ENCODE measurements at places on chromosomes 12 and 14.

DNA sequence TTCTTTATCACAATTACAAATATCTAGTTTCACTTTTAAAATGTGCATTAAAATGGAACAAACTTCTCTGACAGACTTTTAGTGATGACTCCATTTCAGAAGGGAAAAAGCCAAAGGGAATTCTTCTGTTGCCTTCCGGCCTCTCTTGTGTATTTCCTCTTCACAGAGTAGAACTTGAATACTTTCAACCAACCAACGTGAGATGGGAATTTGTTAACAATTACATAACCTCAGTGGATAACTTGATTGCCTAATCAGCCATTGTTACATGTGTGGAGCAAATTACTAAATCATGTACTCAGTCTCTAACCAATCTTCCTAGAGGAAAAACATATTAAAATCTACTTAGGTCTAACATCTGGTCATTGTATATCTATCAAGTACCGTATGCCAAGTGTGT, 291.1 kb downstream of the SYT1 start:
- no peak for DNase-seq

DNA sequence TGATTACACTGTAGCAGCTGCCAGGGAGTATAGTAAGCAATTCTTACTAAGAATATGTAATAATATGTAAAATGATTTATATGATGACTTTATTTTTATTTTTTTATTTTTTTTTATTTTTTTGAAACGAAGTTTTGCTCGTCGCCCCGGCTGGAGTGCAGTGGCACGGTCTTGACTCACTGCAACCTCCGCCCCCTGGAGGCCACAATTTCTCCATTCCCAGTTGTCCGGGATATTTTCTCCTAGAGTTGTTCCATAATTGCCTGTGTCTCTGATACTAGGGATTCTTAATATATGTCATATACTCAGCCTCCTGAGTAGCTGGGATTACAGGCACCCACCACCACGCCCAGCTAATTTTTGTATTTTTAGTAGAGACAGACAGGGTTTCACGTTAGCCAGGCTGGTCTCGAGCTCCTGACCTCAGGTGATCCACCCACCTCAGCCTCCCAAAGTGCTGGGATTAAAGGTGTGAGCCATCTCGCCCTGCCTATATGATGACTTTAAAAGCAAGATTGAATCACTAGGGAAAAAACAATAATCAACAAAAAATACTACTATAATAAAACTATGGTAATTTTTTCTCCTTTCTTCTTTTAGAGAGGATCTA, 12.2 kb upstream of the ITPR2 start:
- DNase-seq = peak; percentile 6

DNA sequence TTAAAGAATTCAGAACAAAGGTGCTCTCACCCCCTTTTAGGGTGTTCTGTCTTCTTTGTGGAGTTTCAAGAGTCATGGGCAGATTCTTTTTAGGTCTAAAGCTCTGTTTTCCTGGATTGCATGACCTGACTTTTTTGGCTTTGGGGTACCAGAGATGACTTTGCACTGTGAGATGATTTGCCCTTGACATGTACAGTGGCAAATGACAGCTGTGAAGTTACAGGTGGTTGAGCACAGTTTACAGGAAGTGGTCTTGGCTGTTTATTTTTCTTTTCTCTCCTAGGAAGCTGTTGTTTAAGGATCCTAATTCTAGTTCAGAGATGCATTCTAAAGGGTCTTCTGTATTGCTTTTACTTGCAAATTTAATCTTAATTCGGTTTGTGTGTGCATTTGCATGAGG, 83.8 kb upstream of the METAP2 start:
- DNase-seq = no peak

- no peak for DNase-seq
Measured at GRCh38 chr12:28415755-28416154, 225.5 kb downstream of the CCDC91 start.

- no peak for DNase-seq
Measured at GRCh38 chr14:104137297-104138097, 890 bp upstream of the KIF26A start.

DNA sequence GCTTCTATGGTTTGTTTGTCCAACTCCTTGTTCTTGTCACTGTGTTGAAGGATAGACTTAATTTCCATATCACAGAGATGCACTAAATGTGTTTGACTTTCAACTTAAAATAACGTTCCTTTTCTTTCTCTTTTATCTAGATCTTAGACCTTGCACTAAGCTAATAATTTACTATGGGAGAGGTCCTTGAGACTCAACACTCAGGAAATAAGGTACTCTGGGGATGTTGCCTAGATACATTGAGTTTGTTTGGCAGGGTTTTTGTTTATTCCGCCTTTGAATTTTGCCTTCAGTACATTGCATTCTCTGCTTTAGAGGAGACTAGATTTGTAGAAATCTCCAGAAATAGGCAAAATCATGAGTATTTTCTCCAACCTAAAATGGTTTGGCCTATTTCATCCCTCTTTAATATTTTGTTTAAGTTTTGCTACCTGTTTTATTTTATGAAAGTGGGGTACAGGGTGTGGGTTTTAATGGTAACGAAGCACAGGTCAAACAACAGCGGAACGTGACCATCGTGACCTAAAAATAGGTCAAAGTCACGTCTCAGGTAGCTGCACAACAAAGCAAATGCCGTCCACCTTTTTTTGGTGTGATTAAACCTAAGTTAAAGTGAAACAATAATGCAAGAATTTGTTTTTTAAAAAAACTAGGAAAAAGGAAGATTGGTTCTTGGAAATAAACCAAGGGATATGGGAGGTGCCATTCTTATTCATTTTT, 115.3 kb upstream of the CPSF6 start:
- DNase-seq = no peak

GRCh38 chr12:6952863-6953441, 1.8 kb downstream of the PTPN6 start:
- DNase-seq = no peak

- no peak for DNase-seq
Measured at GRCh38 chr14:53491884-53492277, 338.8 kb upstream of the DDHD1 start.

GRCh38 chr14:65159281-65160062, 57.2 kb upstream of the MAX start:
- no peak for DNase-seq

- DNase-seq = no peak
Measured at GRCh38 chr14:34365309-34365915, 96.6 kb downstream of the SPTSSA start.

GRCh38 chr12:120199025-120199424, 1.9 kb downstream of the RPLP0 start:
- no peak for DNase-seq

- DNase-seq = no peak
Measured at GRCh38 chr14:104110491-104111209, 25.1 kb downstream of the ASPG start.

DNA sequence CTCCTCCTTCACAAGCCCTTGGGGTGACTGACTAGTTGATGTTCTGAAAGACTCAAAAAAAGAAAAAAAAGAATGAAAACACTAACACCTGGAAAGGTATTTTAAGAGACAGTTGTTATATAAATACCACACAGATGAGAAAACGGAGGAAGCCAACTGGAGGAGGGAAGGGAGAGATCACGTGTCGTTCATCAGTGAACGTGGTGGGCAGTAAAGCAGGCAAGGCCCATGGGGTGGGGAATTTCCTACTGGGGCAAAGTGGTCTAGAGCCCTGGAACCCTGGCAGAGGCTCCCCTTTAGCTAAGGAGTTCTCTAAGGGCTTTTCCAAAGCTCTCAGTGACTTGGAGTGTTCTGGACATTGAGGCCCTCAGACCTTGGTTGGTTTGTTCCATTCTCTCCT, 169.7 kb downstream of the CALM1 start:
- DNase-seq = no peak

DNA sequence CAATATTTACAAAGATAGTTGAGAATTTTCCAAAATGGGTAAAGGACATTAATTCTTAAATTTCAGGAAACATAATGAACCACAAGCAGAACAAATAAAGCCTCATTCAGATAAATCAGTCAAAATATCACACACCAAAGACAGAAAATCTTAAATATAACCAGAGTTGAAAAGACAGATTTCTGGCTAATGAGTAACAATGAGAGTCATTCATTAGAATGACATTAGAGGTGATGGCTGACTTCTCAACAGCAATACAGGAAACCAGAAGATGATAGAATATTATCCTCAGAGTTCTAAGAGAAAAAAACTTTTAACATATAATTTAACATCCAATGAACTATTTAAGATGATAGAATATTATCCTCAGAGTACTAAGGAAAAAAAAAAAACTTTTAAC, 124.2 kb downstream of the DENND5B start:
- DNase-seq = no peak

DNA sequence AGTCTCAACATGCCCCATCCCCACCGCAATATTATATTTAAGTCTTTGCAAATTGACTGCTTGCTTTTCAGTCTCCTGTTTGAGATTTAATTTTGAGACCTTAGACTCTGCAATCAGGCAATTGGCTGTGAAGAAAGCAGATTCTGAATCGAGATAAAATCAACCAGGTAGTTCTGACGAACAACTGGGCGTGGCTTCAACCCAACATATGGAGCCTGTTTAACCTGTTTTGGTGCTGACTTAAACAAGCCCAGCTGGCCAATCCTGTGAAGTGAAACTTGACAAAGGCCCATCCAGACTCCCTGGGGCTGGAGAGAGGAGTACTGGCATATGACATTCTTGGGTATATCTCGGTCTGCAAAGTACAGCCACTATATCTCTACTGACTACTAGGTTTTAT, 9.8 kb upstream of the CIPC start:
- no peak for DNase-seq

- DNase-seq = no peak
Measured at GRCh38 chr12:25929142-25929541, 29.3 kb upstream of the RASSF8 start.
